EH (cell line): ENCODE measurements at places on chromosomes 11 and 22.

- DNase-seq = peak; percentile 0
Observed at GRCh38 chr11:96664110-96664509, 274.3 kb downstream of the JRKL start.

GRCh38 chr11:35800970-35801953 is 138.7 kb downstream of the TRIM44 start:
- no peak for DNase-seq

GRCh38 chr22:46976598-46976997 is 214.1 kb downstream of the TBC1D22A start:
- DNase-seq = no peak

DNA sequence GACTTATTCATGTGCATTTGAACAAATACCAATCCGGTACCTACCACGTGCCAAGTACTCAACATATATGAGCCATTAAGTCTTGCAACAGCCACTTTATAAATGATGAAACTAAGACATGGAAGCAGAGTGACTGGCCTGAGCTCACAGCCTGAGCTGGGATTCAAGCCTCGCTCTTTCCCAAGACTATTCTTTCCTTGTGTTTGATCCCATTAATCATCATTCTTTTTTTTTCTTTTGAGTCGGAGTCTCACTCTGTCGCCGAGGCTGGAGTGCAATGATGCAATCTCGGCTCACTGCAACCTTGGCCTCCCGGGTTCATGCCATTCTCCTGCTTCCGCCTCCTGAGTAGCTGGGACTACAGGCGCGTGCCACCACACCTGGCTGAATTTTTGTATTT is 119.3 kb downstream of the ABTB2 start:
- DNase-seq = no peak

DNA sequence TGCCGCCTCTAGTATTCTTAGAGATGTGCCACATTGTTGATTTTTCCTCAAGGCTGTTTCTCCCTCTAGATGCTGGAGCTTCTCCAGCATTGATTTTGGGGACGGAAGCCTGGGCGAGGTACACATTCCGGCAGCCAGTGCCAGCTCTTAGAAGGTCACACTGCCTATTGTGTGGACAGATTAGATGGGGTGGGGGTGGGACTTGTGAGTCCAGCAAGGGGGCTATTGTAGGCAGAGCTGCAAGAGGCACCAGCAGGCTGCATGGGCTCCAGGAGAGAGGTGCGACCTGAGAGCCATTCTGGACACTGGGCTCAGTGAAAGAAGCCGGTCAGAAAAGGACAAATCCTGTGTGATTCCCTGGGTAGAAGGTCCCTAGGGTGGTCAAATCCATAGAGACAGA is 12.4 kb downstream of the C11orf21 start:
- DNase-seq = no peak

DNA sequence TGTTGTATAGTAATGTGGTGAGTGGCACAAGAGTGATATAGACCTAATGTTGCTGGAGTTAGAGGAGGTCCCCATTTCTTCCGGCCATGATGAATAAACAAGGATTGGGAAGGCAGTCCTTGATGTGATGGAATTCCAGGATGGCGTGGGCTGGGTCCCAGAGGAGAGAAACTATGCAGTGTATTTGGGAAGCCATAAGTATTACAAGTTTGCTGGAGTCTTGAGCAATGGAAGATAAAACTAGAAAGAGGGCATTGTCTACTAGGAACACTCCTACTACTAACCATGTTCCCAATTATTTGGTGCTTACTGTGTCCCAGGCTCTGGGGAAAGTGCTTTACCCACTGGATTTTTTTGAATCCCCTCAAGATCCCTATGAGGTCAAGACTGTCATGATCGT is 20.0 kb downstream of the LDLRAD3 start:
- no peak for DNase-seq

DNA sequence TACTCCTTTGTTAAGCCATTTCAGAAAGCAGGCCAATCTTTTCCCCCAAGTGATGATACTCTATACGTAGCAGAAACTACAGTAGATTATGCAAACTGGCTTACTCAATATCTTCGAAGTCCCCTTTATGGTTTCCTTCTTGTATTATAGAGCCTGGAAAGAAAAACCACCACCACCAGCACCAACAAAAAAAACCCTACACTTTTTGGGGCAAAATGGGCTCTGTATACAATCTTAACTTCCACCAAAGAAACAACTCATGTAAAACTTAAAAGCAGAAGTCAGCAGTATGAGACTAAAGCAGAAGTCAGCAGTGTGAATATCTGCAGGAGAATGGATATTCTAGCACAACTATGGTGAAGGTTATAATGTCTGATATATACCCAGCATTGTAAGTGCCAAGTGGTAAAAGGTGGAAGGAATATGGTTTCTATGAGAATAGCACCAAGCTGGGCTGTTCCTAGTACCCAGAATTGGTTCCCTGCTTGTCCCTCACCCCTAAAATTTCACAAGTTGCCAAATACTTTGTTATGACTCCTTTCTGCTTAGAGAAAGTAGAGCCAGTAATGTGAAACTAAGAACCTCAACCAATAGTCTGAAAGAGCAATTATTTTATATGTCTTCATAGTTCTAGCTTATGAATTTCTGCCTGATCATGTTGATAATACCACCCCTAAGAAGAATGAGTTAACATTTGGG is 252.1 kb downstream of the SBF2 start:
- DNase-seq = no peak
